ENCODE measurements at places on chromosomes 3 and 15.

- no peak for DNase-seq
Observed at GRCh38 chr15:57355259-57355658, 21.0 kb upstream of the CGNL1 start.

GRCh38 chr3:128296469-128297251, 143.4 kb downstream of the EEFSEC start:
- DNase-seq: peak; percentile 70

DNA sequence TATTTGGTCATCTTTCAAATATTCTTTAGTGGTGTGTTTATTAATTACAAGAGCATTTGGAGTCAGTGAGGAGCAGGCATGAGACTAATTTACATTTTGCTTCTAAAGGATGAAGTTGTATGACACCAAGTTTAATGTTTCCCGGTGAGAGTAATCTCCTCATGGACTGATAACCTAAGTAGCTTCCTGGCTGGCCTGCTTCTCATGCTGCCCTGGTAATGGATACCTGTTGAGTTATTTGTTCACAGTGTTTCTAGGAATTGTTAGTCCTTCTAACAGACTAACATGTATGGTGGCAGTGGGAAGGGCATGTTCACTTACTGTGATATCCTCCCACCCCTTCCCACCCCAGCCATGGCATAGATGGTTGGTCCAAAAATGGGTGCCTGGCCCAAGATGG, 69.3 kb upstream of the CMTM7 start:
- no peak for DNase-seq

DNA sequence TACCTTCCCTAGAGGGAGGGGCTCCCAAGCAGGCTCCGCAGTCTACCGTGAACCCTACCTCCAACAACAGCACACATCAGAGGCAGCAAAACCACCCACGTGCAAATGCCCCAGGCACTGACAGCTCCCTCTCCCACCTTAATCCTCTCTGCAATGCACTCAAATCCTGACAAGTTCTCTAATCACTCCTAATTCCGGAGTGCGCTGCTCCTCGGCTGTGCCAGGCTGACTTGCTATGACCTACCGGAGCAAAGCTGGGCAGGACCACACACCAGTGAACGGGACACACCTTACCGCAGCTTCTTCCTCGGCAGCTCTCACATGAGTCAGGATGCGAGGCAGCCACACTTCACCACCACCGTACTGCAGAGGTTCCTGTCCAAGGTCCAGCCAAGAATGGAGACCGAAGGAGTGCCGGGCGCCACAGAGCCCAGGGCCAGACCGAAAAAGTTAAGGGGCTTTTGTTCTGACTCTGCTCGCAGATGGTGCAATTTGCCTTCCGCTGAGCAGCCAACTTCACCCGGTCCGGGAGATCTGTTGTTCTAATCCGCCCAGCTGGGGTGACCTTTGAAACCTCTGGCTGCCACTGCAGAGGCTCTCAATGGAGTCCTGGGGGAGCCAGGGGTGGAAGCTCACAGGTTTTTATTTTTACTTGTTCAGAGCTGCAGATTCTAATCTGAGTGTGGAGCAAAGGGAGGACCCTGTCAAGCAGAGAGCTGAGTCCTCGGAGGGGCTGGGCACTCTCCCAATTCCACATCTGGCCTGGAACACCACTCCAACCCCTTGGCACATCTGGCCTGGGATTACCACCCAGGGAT, 84.4 kb downstream of the MYLK start:
- DNase-seq: no peak

DNA sequence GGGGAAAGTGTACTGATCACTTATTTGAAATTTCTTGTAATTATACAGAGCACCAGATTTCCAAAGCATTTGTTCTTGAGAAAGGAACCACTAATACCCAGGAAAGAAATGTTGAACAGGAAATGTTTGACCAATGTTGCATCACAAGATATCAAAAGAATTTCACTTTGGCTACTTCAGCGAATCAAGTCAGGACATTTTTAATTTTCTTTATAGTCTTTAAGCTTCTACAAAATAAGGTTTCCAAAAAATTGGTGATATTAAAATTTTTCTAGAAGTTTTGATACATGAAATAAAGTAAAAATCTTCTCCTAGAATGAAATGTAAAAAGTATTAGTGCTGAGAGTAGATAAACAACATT, 421.9 kb downstream of the MECOM start:
- DNase-seq: no peak

DNA sequence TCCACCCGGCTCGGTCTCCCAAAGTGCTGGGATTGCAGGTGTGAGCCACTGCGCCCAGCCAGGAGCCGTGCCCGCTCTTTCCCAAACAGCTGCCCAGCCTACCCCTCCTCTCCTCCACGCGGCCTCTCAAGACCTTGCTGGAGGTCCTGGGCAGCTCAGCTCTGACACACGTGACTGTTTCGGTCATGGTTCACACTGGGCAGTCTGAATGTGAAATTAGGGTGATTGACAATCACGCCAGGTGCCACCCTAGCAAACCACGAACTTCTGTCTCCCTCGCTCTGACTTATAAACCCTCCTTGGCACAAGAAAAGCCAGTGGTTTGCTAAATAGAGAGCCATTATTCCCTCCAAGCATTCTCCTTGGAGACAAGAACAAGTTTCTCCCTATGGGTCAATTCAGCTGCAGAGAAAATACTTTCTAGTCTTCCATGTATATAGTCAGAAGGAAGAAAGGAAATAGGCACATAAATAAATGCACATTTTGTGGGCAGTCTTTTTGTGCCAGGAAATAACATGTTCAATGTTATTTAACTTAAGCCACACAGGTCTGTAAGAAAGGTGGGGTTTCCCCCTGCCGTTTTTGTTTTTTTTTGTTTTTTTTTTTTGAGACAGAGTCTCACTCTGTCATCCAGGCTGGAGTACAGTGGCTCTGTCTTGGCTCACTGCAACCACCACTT, 121.9 kb upstream of the MEF2A start:
- DNase-seq: peak; percentile 40

GRCh38 chr15:77538027-77538451, 94.7 kb downstream of the LINGO1 start:
- no peak for DNase-seq

- no peak for DNase-seq
Observed at GRCh38 chr15:54567408-54568035, 589.3 kb downstream of the UNC13C start.

DNA sequence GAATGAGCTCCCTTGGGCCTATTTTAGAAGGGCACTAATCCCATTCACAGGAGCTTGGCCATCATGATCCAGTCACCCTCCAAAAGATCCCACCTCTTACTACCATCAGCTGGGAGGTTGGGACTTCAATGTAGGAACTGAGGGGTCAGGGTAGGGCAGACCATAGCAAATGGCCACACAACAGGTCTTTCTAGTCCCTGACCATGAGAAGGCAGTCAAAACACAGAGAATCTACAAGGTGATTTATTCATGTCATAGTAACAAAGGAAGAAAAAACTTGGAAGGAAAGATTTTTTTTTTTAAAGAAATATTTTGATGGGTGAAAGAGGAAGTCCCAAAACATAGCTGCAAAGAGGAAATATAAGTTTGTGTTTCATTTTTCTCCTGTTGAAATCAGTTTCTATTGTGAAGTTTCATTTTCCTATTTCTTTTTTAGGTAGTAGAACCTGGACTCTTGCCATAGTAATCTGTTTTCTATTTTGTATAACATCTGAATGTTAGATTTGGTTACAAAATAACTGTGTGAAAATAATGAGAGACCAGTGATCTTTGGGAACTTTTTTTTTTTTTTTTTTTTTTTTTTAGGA, 23.5 kb upstream of the TNFSF10 start:
- no peak for DNase-seq

GRCh38 chr3:122689587-122689986, 8.9 kb downstream of the PARP14 start:
- no peak for DNase-seq

- DNase-seq: no peak
Observed at GRCh38 chr3:10768708-10769394, 47.2 kb upstream of the SLC6A11 start.

- DNase-seq: no peak
Observed at GRCh38 chr15:87118435-87118834, 1038.8 kb downstream of the AGBL1 start.

GRCh38 chr3:63922491-63923199, 10.5 kb upstream of the SCAANT1 start:
- no peak for DNase-seq

DNA sequence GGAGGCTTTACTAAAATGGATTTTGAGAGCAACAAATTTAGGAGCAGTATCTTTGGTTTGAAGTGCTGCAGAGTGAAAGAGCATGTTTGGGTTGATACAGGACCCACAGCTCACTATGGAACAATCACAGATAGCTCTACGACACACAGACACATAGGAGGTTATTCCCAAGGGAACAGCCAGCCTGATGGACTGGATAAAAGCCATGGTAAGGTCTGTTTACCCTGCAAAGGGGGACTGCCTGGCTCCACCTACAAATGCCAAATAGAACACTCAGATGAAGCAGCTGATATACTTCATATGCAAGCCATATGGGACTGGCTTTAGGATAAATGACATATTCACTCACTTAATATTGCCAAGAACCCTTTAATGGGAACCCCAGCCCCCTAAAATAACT, 75.4 kb downstream of the CDC25A start:
- DNase-seq: no peak

- no peak for DNase-seq
Observed at GRCh38 chr3:50364573-50365079, 5.3 kb upstream of the TMEM115 start.

DNA sequence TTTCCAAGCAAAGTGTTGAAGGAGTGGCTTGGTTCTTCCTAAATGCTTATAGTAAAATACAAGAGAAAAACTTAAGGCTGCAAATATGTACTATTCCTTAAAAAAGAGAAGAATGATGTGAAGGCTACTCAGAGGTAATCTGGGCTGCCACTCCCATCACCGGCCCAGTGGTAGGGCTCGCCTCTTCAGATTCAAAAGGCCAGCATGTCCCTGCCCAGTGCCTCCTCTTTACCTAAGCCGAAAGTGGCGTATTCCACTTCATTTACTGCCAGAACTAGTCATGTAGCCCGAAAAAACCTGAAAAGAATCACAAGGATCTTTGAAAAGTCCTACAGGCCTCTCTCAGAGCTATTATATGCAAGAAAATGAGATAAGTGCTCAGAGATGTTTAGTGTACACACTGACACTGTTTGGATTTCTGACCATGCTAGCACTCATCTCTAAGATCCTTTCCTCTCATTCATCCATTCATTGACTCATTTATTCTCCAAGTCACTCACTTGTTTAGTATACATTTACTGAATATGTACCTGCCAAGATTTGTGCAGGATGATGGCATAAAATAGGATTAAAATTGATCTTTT, 373.3 kb upstream of the THBS1 start:
- DNase-seq: no peak

GRCh38 chr15:75929799-75930565, 26.3 kb downstream of the FBXO22 start:
- no peak for DNase-seq

DNA sequence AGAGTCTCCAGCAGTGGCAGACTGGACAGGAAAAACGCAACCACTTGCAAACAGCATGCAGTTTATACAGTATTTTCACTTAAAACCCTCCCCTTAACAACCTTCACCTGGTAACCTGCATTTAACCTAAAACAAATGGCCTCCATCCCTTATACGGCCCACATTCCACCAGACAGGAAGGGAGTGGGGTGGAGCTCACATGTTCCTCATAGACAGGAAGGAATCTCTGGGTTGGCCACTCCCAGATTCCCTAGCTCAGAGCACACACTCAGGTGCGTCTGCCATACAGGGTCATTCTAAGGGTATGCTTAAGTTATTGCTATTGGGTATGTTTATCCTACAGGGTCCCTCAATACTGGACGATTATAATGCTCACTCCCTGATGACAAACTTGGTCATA, 16.8 kb upstream of the ABHD2 start:
- DNase-seq: no peak

GRCh38 chr3:138348754-138349739, 668 bp downstream of the MRAS start:
- DNase-seq: no peak
